Lung microvascular endothelial cell (primary cell): ENCODE measurements at places on chromosomes 4 and X. TPM values are rescaled to one million over a fixed set of nuclear protein-coding genes. Genes with fewer than 3 reads are reported as not detected.

GRCh38 chrX:129831091-129831885 lies 12.4 kb downstream of the ZDHHC9 start:
- DNase-seq = no peak

GRCh38 chr4:139884438-139884837 lies 218.8 kb downstream of the MGST2 start:
- no peak for DNase-seq

Gene UBA6
- 56.9 and 67.5 TPM in 2 replicates for total RNA-seq

Gene ETDA
- not detected in 2 replicates for total RNA-seq

Gene LYAR
- 7.6 and 9.9 TPM in 2 replicates for total RNA-seq

Gene HSFX1
- total RNA-seq = 0.20 and 0.22 TPM in 2 replicates

Gene RTL9
- not detected in 2 replicates for total RNA-seq
